CD4-positive, alpha-beta memory T cell (primary cell): ENCODE measurements at places on chromosomes 4 and X. TPM values are rescaled to one million over a fixed set of nuclear protein-coding genes. Genes with fewer than 3 reads are reported as not detected.

Gene GLRA3
- not detected for polyA plus RNA-seq

Gene HTN1
- polyA plus RNA-seq: not detected

Gene NCAPG
- polyA plus RNA-seq: not detected

Gene IBSP
- not detected for polyA plus RNA-seq

Gene MAGEA11
- not detected for polyA plus RNA-seq

Gene MAPK10
- polyA plus RNA-seq: 0.49 TPM

Gene IQCM
- polyA plus RNA-seq: not detected

Gene CPE
- polyA plus RNA-seq: not detected

GRCh38 chrX:72348247-72348979, 42.7 kb upstream of the CITED1 start:
- no peaks in the 10 kb centered on the region for H3K4me1 ChIP-seq
- H3K4me3 ChIP-seq: no peak overlapping the region
- no peak overlapping the region for H3K27ac ChIP-seq
- H3K36me3 ChIP-seq: no peaks in the 10 kb centered on the region
- DNase-seq: no peak

GRCh38 chrX:95762716-95763115, 921.9 kb upstream of the DIAPH2 start:
- H3K27me3 ChIP-seq: no peaks in the 10 kb centered on the region
- H3K4me1 ChIP-seq: no peaks in the 10 kb centered on the region
- no peak overlapping the region for H3K4me3 ChIP-seq
- H3K36me3 ChIP-seq: no peaks in the 10 kb centered on the region
- no peak for DNase-seq

DNA sequence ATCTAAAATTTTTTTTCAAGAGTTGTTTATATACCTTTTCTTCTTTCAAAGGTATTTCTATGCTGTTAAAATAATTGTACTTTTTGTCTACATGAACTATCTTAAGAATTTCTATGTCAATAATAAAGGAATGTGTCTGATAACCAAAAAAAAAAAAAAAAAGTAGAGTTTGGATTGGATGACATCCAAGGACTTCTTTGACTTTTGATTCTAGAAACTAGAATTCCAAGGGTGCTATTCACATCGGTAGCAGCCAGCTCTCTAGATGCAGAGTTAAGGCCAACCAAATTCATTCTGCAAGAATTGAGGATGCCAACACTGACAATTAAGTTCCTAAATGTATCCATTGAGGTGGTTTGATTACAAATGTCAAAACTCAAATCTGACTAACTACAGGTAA, 42.0 kb upstream of the PRKG2 start:
- H3K27me3 ChIP-seq: no peaks in the 10 kb centered on the region
- no peaks in the 10 kb centered on the region for H3K4me1 ChIP-seq
- H3K27ac ChIP-seq: no peak overlapping the region
- H3K4me3 ChIP-seq: no peak overlapping the region
- H3K36me3 ChIP-seq: no peaks in the 10 kb centered on the region

GRCh38 chr4:52911684-52912294, 49.7 kb downstream of the RASL11B start:
- DNase-seq: peak; percentile 45
- no peaks in the 10 kb centered on the region for H3K4me1 ChIP-seq
- no peak overlapping the region for H3K27ac ChIP-seq
- no peak overlapping the region for H3K4me3 ChIP-seq

- H3K36me3 ChIP-seq: no peaks in the 10 kb centered on the region
- DNase-seq: no peak
- H3K4me1 ChIP-seq: no peaks in the 10 kb centered on the region
- H3K27ac ChIP-seq: no peak overlapping the region
- no peaks in the 10 kb centered on the region for H3K27me3 ChIP-seq
Observed at GRCh38 chrX:12080265-12080664, 58.0 kb upstream of the FRMPD4 start.

DNA sequence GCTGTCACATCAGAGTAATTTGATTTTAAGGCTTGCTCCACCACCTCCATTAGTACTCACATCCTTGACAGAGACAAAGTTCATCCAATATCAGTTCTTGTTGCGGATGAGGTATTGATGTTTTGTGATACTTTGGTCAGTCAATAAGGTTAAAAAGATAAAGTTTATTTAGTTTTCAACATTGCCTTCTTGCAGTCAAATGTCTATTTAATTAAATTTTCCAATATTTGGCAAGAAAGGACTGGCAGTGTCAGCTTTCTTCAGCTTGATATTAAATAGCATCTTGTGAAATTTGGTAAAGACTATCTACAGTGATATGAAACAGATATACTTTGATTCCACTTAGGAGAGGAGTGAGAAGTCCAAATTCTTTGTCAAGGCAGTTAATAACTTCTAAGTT, 493.4 kb downstream of the ADGRL3 start:
- no peak for DNase-seq
- no peaks in the 10 kb centered on the region for H3K36me3 ChIP-seq
- no peak overlapping the region for H3K27ac ChIP-seq
- no peaks in the 10 kb centered on the region for H3K4me1 ChIP-seq

- H3K4me3 ChIP-seq: no peak overlapping the region
- no peaks in the 10 kb centered on the region for H3K27me3 ChIP-seq
- no peak overlapping the region for H3K27ac ChIP-seq
- no peak for DNase-seq
- H3K36me3 ChIP-seq: peaks cover 9% of the 10 kb centered on the region
- H3K4me1 ChIP-seq: peaks cover 36% of the 10 kb centered on the region
Observed at GRCh38 chr4:56463711-56464110, 3.7 kb upstream of the SRP72 start.

GRCh38 chr4:146049802-146050201, 111.2 kb upstream of the ZNF827 start:
- H3K4me3 ChIP-seq: no peak overlapping the region
- H3K36me3 ChIP-seq: no peaks in the 10 kb centered on the region
- DNase-seq: no peak
- no peaks in the 10 kb centered on the region for H3K4me1 ChIP-seq
- no peaks in the 10 kb centered on the region for H3K27me3 ChIP-seq

- H3K36me3 ChIP-seq: no peaks in the 10 kb centered on the region
- no peaks in the 10 kb centered on the region for H3K4me1 ChIP-seq
- H3K27me3 ChIP-seq: no peaks in the 10 kb centered on the region
- no peak overlapping the region for H3K4me3 ChIP-seq
- no peak overlapping the region for H3K27ac ChIP-seq
- DNase-seq: no peak
Observed at GRCh38 chr4:24689212-24689611, 104.9 kb upstream of the DHX15 start.

DNA sequence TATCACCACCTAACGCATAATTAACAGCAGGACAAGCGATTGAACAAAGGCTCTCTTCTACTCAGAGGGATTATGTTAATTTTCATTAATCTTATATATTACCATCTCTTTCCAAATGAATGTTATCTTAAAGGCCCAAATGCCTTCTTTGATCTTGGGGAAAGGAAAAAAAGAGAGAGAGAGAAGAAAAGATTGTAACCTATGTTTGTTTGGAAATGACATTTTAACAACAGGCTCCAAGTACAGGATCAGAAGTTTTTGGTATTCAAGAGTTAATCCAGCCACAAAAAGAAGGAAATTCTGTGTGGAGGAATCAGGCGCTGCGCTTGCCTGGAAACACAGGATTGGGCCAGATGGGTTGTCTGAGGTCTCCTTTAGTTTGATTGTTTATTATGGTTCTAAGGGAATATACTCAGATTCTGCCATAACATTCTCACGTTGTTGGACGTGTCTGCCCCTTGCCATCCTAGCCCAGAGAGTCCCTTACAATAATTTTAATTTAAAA, 100.7 kb upstream of the STX18 start:
- H3K27me3 ChIP-seq: no peaks in the 10 kb centered on the region
- no peaks in the 10 kb centered on the region for H3K4me1 ChIP-seq
- H3K4me3 ChIP-seq: no peak overlapping the region

DNA sequence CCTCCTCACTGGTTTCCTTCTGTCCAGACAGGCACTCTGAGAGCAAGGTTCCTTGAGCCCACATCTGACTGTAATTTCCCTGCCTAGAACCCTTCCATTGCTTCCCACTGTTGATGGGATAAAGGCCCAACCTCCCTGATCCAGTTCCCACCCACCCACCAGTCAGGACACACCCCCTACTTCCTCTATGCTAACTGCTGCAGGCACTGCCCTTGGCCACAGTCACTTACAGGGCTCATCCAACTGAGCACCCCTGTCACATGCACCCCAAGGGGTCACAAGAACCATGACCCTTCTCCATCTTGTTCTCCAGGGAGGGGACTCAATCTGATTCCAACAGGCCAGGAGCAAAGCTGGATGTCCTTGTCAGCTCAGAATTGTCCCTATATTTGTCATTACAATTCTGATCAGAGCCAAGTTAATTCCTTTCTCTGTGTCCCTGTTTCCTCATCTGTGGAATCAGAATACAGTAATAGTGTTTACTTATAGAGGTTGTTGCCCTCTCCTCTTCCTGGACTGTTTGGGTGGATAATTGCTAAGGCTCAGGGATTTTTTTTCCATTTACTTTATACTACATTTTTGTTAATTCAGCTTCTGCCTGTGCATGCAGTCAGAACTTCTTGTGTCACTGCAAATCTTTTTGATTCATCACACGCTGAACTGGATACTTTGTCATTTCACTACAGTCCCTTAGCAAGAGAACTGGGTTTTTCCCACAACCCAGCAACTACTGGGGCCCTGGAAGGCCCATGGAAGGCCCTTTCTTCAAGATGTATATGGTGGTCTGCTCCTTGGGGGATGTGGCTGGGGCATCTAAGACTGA, 105.6 kb upstream of the MAMLD1 start:
- no peaks in the 10 kb centered on the region for H3K27me3 ChIP-seq
- H3K4me1 ChIP-seq: peaks cover 8% of the 10 kb centered on the region
- H3K36me3 ChIP-seq: no peaks in the 10 kb centered on the region
- H3K4me3 ChIP-seq: no peak overlapping the region
- DNase-seq: no peak
- H3K27ac ChIP-seq: no peak overlapping the region

DNA sequence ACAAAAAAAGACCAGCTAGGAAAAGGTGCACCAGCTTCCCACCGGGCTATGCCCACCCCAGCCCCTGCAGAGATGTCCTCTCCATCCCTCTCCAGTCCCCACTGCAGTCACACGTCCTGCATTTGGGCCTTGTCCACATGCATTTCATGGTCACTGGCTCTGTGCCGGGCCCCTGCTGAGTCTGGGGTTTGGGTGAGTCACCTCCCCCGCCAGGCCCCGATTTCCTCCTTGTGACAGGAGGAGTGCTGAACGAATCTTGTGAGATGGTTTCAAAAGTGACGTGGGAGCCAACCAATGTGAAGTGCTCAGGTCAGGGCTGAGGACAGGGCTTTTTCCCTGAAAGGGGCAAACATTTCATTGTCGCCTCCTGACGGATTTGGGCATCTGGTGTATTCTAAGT, 7.1 kb downstream of the CPZ start:
- H3K4me1 ChIP-seq: no peaks in the 10 kb centered on the region
- DNase-seq: no peak
- no peaks in the 10 kb centered on the region for H3K36me3 ChIP-seq
- no peak overlapping the region for H3K4me3 ChIP-seq
- H3K27me3 ChIP-seq: no peaks in the 10 kb centered on the region

DNA sequence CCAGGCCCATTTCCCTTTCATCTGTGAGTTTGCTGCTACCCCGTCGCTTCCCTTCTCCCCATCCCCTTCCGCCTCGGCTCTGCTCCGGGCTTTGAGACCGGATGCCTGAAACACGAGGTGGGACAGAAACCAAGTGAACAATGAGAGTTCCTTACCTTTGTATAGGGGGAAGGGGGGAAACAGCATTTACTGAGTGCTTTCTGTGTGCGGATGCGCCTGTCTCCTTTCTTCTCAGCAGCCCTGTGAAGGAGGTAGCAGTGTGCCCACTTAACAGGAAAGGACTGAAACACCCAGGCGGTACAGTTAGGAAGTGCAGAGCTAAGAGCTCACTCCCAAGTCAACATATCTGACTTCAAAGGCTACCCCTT, 43.2 kb upstream of the TMSB15B start:
- H3K4me3 ChIP-seq: peak overlapping the region; percentile 70
- DNase-seq: no peak
- no peaks in the 10 kb centered on the region for H3K27me3 ChIP-seq
- peak overlapping the region; percentile 74 for H3K27ac ChIP-seq
- H3K4me1 ChIP-seq: peaks cover 27% of the 10 kb centered on the region
- H3K36me3 ChIP-seq: no peaks in the 10 kb centered on the region

DNA sequence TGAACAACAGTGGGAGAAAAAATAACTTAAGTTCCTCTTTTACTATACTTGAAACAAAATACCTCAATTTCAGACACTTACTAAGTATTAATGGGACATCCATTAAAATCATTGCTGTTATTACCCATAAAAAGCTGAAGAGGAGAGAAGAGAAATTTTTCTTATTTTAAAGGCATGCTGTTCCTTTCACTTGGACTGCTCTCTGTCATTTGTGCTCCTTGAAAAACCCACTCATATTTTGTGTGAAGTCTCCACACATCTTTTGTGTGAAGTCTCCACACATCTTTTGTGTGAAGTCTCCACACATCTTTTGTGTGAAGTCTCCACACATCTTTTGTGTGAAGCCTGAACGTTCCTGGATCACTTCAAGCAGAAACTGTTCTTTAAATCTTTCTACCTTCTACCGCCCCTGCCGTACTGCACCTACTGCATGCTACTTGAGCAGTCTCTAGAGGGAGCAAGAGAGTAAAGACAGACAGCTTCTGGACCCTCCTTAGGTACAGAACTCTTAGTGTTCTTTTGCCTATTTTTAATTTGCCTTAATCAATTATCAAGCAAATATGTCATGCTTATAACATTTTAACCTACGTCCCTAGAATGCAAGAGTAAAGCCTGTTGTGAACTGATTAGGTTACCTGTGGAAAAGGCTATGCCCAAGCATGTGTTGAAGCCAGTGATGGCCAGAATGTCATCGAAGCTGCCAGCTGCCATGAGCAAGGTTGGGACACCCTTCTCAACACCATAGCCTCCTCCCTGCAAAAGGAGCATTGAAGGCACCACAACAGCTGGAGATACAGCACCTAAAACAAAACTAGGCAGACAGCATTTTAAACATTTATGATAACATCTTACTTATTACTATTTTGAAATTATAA, 27.1 kb upstream of the SLC9B1 start:
- H3K4me1 ChIP-seq: no peaks in the 10 kb centered on the region
- no peaks in the 10 kb centered on the region for H3K27me3 ChIP-seq
- H3K27ac ChIP-seq: no peak overlapping the region
- H3K4me3 ChIP-seq: no peak overlapping the region
- peak; percentile 58 for DNase-seq

GRCh38 chrX:21958916-21959315, 18.4 kb downstream of the SMS start:
- peaks cover 30% of the 10 kb centered on the region for H3K4me1 ChIP-seq
- H3K36me3 ChIP-seq: no peaks in the 10 kb centered on the region
- H3K27me3 ChIP-seq: no peaks in the 10 kb centered on the region
- no peak for DNase-seq
- H3K27ac ChIP-seq: no peak overlapping the region
- H3K4me3 ChIP-seq: no peak overlapping the region

DNA sequence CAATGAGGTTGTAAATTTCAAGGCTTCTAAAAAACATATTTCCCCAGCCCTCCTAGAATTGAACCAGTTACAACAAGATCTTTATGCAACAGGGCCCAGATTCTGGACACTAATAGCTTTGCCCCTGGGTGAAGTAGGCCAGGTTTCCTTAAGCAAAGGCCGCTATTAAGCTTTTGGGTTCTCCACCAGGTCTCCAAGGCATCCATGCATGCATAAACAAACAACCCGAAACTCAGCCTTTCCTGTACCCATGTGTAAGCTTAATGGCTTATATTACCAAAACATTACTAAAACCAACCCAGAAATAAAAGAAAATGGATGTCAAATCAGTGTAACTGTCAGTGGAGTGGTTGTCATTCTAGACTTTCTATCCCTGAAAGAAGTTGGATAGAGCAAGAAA, 137.1 kb downstream of the ARHGAP6 start:
- no peak for DNase-seq
- no peaks in the 10 kb centered on the region for H3K27me3 ChIP-seq
- H3K36me3 ChIP-seq: no peaks in the 10 kb centered on the region
- no peak overlapping the region for H3K27ac ChIP-seq
- no peaks in the 10 kb centered on the region for H3K4me1 ChIP-seq
- H3K4me3 ChIP-seq: no peak overlapping the region
